NCI-H1694 treated with DMSO at 0.1 percent for 48 hours (cell line): ENCODE measurements at places on chromosomes 4 and X.
A peak's percentile ranks its signal among the peaks of the same experiment; 100 is the strongest.

- DNase-seq = no peak
Measured at GRCh38 chrX:153560000-153560399, 38.9 kb downstream of the CCNQ start.

DNA sequence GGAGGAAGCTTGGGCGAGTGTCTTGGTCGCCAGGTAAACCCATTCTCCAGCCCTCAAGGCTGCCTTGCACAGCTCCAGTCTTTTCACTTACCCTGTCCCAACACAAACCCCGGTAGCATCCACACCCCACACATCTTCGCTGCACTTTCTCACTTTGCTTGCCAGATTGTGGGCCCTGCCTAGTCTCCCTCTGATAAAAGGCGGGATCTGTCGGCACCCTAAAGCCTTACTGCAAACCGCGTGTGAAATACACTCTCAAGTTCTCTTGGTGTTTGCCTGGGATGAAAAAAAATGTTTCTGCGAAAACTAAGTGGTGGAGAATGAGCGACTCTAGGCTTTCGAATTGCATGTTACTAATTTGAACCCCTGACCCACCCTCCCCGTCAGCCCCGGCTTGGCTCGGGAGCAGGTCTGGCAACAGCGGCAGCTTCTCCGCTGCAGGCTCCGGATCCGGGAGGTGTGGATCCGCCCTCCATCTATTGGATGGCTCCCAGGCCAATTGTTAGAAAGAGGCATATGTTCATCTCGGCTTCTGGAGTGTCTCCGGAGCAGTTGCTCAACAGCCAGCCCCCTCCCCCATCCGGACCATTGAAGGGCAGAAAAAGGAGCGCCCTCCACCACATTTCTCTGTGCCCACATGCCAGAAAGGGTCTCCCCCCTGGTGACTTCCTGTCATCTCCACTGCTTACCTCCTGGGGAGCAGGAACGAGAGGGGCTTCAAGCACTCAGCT lies 3.0 kb upstream of the CITED1 start:
- DNase-seq = peak; percentile 71

GRCh38 chrX:23168291-23168690 lies 166.4 kb upstream of the PTCHD1 start:
- no peak for DNase-seq

GRCh38 chr4:89599026-89599425 lies 237.9 kb downstream of the SNCA start:
- DNase-seq = no peak

- peak; percentile 44 for DNase-seq
Measured at GRCh38 chrX:20060961-20061748, 55.6 kb downstream of the MAP7D2 start.

GRCh38 chr4:179116581-179116980 lies 1674.3 kb upstream of the AGA start:
- no peak for DNase-seq

DNA sequence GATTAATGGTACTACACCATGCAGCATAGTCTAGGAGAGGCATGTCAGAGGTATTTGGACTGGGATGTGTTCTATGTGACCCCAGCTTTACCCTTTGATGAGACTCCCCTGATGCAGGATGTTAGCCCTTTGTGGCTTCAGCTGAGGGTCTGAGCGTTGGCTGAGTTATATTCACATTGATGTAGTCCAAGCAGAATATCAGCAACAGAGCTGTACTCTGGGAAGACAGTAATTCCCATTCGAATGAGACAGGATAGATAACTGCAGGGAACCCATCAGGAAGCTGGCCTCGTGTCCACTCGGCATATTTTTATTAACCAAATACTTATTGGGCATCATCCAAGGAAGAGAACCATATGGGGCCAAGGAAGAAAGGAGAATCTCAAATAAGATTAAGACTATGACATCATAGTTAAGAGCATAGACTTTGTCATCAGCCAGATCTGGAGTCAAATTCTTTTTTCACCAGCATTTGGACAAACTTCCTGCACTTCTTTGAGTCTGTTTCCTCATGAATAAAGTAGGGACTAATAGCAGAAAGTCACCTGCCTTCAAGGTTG lies 198.1 kb downstream of the SOWAHB start:
- DNase-seq = no peak

DNA sequence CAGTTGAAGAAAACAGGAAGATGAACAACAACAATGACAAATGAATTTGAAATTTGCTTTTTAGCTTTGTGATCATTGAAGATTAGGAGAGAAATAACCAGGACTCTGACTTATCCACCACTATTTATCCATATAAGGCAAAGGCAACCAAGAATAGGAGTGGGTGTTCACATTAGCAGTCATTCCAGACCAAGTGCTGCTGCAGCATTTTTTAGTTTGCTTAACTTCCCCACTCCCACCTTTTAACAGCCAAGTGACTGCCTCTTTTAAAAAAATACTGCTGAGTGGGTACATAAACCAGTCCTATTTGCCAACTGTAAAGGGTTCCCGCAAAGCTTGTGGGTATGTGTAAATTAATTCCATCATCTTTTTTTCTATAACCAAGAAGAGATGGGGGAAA lies 230.9 kb downstream of the IQCM start:
- no peak for DNase-seq

- DNase-seq = no peak
Measured at GRCh38 chr4:23775694-23776093, 114.2 kb downstream of the PPARGC1A start.

DNA sequence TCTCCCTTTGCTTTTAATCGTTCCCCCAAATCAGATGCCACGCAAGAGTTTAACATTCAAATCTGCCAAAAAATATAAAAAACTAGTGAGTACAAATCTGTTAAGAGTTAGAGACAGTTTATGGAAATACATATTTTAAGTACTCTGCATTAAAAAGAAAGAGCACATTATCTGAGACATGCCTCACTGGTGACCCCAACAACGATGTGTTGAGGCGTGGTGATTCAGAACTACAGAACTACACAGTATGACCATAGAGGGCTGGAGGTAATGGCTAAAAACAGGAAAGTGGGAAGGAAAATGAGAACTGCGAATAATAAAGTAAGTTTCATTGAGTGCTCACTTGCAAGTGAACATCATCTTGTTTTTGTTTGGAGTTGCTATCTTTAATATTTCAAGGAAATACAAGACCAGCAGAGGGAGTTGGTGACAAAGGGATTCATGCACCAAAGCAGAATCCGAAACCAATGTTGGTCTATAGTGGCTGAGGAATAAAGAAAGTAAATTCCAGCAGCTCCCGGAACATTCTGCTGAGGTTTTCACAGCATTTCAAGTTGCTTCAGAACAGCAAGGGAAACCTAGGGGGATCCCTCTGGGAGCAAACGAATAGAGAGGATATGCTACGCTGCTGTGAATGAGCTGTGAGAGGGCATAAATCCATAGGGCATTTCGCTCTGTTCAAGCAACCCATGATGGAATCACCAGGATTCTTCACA lies 92.2 kb downstream of the DCHS2 start:
- DNase-seq = no peak

DNA sequence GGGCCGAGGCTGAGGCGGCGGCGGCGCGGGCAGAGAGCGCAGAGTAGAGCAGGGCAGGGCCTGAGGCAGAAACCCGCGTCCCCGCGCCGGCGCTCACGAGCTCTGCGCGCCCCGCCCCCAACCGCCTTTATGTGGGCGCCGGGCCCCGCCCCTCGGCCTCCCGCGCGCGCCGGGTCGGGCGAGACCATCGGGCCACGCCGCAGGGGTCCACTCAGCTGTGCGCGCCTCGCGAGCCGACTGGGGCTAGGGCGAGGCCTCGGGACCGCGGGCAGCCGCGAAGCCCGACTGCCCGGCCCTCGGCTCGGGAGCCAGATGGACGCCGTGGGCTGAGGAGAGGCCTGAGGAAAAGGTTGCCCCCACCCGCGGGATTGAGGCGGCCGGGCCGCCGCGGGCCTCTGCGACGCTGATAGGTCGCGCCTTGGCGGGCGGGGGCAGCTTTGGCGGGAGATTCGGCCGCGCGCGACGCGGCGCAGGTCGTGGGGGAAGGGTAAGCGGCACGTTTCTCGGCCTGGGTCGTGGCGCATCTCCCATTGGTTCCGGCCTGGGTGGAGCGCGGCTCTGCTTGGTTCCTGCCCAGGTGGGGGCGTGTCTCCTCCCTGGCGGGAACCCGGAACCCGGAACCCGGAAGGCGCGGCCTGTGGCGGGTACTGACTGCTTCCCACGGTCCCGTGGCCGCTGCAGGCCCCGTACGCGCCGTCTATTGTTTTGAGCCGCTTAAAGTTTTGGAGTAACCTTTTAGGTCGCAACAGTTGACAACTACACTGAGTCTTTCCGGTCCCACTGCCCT lies at the start of gene SLBP:
Gene SLBP, minus strand, starts transcription at position 104 of the 787 bp plus-strand sequence. CDS start 131 bp downstream, outside the sequence.
- DNase-seq = peak; percentile 90

- no peak for DNase-seq
Measured at GRCh38 chr4:98659741-98660462, 1.5 kb upstream of the TSPAN5 start.

DNA sequence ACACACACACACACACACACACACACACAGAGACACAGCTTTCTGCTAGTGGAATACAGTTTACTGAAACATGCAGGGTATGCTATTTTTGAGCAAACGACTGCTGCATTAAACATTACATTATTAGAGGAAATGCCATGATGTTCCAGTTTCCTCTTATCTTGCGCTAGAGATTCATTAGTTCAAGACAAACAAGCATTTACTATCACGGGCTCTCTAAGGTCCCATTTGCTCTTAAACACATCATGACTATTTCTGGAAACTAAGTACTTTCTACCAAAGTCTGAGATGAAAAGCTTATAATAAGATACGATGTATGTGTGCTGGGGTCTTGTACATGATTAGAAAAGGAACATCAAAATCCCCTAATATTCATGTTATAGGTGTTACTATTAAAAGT lies 48.8 kb downstream of the RPS3A start:
- DNase-seq = no peak

GRCh38 chrX:31190221-31190975 lies 118.6 kb upstream of the FTHL17 start:
- no peak for DNase-seq

DNA sequence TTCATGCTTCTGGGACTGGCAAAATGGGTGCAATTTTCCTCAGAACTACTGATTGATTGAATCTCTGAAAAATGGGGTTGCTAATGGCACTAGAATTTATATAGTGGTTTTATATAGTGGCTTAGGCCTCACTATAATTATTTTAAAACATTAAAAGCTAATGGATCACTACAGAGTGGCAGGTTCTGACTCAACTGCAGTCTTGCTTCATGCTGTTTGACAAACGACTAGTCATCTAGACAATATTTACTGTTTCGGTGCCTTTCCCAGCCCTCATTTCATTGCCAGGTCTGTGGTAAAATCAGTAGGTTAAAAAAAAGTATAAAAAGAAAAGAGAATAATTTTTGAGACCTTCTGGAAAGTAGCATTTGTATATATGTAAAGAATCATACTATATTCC lies 352.8 kb upstream of the ATOH1 start:
- DNase-seq = no peak

DNA sequence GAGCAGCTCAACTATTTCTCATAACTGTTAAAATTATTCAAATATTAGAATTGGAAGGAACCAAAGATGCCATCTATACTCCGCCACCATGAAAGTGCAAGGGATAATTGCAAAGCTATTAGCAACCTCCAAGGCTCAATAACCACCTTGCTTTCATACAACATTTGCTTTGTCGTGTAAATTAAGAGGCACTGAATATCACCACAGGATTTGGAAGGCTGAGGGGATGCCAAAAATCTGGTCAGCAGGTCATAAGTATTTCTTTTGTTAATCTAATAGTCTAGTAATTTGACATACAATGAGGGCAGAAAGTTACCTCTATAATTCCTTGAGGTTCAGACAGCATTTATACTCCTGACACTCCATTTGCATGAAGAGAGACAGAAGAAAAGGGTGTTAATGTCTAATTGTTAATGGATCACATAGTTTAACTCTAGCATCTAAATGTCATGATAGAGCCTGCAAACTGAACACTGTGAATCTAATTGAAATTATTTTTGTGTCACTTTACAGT lies 200.9 kb upstream of the DIAPH2 start:
- DNase-seq = no peak

GRCh38 chr4:184960505-184960971 lies 57.8 kb upstream of the HELT start:
- DNase-seq = no peak

- DNase-seq = no peak
Measured at GRCh38 chr4:152607178-152607577, 71.3 kb upstream of the FBXW7 start.

GRCh38 chr4:74037076-74037955 lies 1.2 kb downstream of the CXCL3 start:
- DNase-seq = no peak

GRCh38 chrX:46447384-46447783 lies 97.8 kb downstream of the ZNF674 start:
- no peak for DNase-seq

DNA sequence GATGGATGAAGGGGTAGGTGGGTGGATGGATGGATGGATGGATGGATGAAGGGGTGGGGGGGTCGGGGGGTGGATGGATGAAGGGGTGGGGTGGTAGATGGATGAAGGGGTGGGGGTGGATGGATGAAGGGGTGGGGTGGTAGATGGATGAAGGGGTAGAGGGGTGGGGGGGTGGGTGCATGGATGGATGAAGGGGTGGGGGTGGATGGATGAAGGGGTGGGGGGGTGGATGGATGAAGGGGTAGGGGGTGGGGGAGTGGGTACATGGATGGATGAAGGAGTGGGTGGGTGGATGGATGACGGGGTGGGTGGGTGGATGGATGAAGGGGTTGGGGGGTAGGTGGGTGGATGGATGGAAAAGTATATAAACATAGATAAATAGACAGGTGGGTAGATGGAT lies 74.2 kb downstream of the PRKX start:
- no peak for DNase-seq

DNA sequence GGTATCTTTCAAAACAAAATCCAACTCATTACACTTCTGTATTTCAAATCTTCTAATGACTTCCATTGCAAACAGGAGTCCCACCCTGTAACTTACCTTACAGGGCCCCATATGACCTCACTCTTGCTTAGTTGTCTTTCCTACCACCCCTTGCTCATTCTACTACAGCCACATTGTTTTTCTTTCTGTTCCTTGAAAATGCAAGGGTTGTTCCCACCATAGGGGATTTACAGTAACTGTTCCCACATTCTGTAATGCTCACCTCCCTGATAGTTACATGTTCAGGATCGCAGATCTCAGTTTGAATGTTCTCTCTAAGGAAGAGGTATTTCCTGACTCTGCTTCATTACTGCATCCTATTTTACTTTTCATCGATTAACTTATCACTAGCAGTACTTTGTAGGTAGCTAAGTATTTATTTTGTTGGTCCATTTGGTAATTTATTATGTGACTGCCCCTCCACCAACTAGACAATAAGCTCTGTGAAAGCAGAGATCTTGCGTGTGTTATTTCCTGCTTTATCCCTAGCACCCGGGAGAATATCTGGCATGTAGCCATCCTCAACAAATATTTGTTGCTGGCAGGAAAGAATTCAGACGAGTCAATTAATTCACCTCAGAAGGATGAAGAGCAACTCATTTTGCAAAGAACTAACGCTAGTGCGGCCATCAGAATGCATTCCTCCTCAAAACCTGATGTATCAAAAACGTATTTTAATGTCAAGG lies 21.4 kb downstream of the MAOB start:
- no peak for DNase-seq

GRCh38 chr4:20983763-20984575 lies 283.7 kb downstream of the PACRGL start:
- DNase-seq = no peak
